Fibroblast of mammary gland (primary cell): ENCODE measurements at places on chromosomes 4 and X.

- DNase-seq: no peak
These were observed 61.2 kb downstream of the NDNF start for GRCh38 chr4:121011138-121011537.

- no peak for DNase-seq
These were observed 27.9 kb downstream of the PPARGC1A start for GRCh38 chr4:23861897-23862296.

DNA sequence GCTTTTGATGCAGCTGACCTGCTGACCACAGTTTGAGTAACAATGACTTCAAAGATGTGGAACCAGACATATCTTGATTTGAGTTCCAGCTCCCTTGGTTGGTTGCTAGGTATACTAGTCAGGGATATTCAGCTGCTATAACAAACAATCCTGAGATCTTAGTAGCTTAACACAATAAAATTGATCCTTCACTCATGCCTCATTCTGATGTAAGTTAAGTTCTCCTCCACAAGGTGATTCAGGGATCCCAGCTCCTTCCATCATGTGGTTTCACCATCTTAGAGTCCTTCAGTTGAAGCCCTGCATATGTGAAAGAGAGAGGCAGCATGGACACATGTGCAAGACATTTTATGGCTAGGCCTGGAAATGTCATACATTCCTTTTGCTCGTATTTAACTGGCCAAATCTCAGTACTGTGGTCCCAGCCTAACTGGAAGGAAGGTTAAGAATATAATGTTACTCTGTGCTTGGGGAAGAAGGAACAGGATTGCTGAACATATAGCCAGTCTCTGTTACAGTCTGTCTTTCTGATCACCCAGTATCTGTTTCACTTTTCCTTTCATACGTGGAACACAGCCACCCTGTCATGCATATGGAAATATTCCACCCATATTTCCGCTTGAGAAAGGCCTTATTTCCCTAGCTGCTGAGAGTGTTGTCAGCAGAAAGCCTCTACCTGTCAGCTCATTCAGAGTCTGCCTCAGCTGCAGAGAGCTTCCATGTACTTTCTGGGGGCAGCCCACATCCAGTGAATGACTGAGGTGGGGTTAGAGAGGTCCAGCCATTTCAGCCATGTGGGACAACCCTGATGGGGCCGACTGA is 7.1 kb downstream of the SMIM9 start:
- DNase-seq: no peak

GRCh38 chrX:68897118-68897945 is 68.5 kb downstream of the EFNB1 start:
- no peak for DNase-seq

DNA sequence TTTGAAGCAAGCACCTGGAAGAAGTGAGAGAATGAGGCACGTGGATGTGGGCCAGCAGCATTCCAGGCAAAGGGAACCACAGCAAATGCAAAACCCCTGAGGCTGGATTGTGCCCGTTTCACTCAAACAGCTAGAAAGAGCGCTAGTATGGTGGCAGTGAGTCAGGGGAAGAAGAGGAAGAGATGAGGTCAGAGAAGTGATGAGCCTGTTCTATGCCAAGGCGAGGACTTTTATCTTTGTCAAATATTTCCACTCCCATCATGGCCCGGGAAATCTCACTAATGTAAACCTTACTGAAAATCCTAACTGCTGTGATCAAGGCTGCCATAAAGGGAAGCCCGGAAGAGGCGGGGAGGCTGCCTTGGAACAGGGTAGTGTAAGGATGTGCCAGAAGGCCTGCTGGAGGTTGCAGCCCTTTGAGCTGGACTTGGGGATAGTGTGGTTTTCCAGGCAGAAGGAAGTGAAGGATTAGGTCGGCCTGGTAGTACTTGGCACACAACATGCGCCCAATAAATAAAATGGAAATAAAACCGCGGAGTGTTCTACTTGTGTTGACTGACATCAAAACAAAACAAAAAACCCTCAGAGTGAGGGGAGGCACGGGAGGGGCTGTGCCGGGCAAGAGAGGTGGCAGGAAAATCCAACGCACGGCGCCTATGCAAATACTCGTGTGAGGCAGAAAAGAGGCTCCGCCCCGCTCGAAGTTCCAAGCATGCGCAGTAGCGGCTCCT is 1.2 kb upstream of the CDK16 start:
- peak; percentile 78 for DNase-seq

DNA sequence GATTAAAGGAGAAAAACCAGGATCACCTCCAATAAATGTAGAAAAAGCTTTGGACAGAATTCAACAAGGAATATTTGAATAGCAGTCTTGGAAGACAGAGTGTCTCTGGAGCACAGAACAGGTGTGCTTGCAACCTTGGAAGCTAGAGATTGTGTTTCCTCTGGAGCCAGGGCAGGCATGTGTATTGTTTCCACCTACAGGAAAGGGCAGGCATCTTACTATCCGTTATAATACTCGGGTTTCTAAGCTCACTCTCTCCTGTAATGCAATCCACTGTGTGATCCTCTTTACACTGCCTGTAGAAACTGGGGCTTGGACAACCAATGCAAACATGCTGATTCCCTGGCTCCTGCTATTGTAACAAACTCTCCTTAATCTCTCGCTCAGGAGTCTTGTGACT is 14.4 kb downstream of the CCDC110 start:
- no peak for DNase-seq

GRCh38 chrX:143115466-143115865 is 89.7 kb downstream of the SPANXN4 start:
- no peak for DNase-seq

DNA sequence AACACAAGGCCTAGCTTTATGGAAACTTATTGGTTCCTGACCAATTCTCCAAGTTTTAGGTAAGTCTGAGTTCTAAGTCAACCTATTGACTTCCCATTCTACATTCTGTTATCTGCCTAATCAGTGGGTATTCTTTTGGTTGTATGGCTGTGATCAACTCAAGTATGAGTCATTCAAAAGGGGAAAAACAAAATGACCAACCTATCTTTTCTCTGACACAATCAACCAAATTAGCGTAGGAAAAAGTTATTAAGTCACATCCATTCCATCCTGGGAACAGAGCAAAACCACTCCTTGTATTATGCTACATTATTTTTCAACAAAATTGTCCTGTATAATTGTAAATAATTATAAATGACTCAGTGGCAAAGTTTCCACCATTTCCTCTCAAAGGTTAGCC is 136.2 kb downstream of the SHROOM4 start:
- no peak for DNase-seq

GRCh38 chrX:47174846-47175587 is 18.6 kb upstream of the UBA1 start:
- no peak for DNase-seq

DNA sequence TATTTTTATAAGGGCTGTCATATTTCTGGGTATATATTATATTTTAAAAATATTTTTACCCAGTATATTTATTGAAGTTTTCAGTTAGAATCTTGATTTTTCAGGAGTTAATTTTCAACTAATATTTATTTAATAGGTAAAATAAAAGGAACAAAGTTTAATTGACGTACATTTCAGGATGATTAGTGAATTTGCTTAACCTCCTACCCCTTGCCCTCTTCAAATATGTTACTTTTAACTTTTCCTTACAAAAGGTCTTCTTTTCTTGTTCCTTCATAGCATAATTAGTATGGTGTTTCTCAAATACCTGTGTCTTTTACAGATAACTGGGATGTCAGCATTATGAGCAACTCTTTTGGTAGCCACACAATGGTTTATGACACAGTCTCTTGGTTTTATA is 24.8 kb upstream of the MSMO1 start:
- DNase-seq: no peak

GRCh38 chrX:38452603-38453002 is 100.2 kb downstream of the OTC start:
- no peak for DNase-seq

DNA sequence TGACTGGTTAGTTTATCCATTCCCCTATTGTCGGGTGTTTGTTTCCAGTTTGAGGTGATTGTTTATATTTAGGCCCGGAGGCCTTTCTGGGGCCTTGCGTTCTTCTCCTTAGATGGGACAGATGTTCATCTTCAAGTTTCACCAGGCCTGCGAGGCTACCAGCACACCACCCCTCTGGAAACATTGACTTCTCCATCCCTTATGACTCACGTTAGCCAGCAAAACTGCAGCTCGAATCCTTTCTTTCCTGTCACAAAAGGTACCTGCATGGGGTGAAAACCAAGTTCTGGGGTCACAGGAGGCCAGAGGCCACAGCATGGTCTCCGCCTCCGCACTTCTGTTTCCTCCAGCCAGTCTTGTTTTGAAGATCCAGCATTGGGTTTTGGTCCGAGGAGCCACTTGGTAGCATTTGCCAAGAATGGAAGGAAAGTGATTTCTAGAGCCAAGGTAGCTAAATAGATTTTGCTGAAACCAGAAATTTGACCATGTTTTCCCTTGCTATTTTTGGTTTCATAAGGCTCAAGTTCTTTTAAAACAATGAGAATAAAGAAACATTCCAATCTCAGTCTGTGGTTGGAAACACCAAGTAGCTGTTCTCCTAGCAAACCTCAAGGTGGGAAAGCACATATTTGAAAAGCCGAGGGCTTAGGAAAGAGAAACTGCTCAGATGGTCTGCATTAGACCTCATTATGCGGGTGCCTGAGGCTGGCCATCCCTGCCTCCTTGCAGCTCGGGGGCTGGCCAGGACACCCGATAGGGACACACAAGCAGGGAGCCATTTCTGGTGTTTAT is 5.6 kb downstream of the NYX start:
- DNase-seq: peak; percentile 37

GRCh38 chrX:40471965-40472648 is 108.7 kb upstream of the ATP6AP2 start:
- peak; percentile 24 for DNase-seq

DNA sequence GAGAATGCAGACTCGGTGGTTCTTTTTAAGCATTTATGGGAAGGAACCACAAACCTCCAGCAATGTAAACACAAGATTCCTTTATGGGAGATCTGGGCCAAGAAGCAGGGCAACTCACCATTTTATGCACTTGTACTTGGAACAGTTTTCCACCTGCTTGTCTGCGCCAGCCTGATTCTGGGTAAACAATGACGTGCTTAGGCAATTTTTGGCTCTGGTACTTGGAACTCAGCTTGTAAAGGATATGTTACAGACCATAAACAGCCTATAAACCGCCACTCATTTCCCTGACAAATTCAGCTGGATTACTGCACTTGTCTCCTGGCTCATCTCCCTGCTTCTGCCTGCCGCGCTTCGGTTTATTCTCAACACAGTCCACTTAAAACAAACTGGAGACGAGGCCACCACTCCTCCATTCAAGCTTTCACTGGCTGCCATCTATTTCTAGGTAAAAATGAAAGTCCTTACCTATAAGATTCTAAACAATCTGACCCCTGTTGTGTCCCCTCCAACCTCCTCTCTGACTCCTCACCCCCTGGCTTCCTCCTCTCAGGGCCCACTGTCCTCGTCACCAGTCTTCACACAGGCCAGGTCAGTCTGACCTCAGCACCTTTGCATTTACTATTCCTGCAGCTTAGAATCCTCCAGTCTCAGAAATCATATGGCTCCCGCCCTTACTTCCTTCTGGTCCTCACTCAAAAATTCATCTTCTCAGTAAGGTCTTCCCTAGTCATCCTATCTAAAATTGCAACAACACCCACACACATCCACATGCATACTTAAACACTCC is 205.9 kb upstream of the GALNT7 start:
- DNase-seq: peak; percentile 84
